ENCODE measurements at places on chromosomes 12 and 14.

GRCh38 chr12:109773384-109774011, 59.7 kb downstream of the TRPV4 start:
- DNase-seq = no peak

DNA sequence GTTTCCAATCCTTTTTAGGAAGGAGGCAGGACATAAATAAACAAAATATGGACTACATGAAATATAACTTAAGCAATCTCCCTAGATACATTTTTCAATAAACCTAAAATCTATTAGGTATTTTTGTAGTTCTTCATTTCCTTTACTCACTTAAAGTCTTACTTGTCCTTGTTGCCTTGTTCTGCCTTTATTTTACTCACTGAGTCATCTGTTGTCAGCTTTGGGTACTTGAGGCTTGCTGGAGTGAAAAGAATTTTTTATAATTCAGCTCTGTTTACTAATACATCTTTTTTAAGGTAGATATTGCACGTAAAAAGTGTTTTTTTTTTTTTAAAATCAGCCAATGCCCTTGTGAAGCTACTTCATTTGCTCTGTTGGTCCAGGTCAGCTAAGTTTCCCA, 216.2 kb downstream of the PELI2 start:
- DNase-seq = no peak

GRCh38 chr12:95972832-95973456, 23.2 kb downstream of the HAL start:
- peak; percentile 19 for DNase-seq

- DNase-seq = no peak
Measured at GRCh38 chr14:65149116-65149515, 46.8 kb upstream of the MAX start.

- peak; percentile 76 for DNase-seq
Measured at GRCh38 chr12:6230321-6231110, 30.3 kb downstream of the CD9 start.

DNA sequence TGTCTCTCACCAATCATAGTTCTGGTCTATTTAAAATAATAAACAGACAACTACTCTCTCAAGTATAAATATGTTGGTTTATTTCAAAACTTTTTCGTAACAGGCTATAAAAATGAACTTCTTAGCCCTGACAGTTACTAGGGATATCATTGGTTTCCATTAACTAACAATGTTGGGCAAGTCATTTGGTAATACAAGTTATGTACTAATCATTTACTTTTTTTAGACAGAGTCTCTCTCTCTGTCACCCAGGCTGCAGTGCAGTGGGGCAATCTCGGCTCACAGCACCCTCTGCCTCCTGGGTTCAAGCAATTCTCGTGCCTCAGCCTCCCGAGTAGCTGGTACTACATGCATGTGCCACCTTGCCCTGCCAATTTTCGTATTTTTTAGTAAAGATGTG, 14.6 kb upstream of the KANSL2 start:
- no peak for DNase-seq

- no peak for DNase-seq
Measured at GRCh38 chr12:3600039-3600720, 109.2 kb downstream of the PRMT8 start.

DNA sequence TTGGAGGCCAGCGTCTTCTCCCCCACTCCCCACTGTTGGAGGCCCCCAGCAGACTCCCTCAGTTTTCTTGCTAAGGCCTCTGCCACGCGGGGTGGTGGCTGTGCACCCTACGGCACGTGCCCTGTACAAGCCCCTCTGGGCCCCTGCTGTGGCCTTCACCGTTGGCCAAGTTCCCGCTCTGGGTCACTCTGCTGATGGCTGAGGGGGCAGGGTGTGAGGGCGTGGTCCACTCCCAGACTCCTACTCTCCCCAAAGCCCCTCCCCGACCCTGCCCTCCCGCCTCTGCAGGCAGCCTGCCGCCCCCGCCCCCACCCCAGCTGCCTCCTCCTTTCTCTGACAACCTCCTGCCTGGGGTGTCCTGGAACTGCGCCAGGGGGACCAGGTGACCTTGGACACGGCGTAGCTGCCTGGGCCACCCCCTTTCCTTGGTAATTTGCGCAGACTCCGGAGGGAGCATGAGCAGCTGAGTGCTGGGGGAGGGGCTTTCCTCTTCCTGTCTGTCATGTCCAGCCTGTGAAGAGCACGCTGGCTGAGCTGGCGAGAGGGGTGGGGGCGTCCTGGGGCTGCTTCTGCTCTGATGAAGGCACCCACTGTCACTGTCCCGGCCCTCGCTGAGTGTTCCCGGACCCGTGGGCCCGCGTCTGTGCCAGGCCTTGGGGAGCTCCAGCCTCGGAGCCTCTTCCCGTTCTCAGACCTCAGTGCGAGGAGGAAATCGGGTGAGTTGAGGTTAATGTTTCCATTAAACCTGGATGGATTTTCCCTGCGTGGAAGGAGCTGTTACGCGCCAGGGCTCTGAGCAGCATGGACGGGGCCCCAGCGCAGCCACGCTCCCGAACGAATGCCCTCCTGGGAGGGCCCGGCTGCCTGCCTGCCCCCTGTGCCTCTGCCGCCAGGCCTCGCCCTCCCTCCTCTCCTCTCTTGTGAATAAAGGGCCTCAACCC, 85.0 kb downstream of the KIF26A start:
- peak; percentile 83 for DNase-seq

DNA sequence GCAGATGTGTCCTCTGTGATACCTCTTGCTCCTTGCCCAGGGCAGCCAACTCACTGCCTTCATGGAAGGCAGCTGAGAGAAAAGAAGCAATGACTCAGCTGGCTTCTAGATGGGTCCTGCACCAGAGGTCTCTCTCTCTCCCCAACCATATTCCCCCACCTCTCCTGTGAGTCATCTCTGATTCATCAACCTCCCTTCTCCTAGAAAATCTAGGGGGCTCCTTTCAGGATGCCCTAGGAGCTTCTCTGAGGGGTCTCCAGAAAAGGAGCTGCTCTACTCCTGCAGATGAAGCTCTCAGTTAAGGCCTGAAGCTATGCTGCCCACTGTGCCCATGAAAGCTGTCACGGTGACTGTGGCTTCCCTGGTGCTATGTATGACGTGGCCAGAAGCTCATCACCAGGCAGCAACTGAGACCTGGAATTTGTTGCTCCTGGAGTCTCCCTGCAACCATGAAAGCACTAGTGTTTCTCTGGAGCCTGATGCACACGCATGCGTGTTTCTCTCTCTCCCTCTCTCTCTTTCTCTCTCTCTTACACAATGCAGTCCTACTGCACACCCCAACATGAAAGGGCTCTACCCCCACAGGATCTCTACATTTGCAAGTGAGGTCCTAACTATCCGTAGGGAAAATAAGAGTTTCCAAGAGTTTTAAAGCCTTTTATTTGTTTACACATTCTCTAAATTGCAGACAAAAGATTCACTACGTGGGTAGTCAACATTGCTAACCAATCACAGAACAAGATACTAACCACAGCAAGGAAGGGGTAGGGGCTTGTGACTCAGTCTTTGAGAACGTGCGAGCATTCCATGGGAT, 285.3 kb downstream of the DPF3 start:
- DNase-seq = no peak

- no peak for DNase-seq
Measured at GRCh38 chr14:44609876-44610510, 102.9 kb upstream of the FSCB start.
